IMR-90 (cell line): ENCODE measurements at places on chromosomes 12 and 14. TPM values are rescaled to one million over a fixed set of nuclear protein-coding genes. Genes with fewer than 3 reads are reported as not detected.

The HVCN1 gene
- total RNA-seq, result 1.4 and 2.0 TPM in 2 replicates

The TEX52 gene
- not detected in 2 replicates for total RNA-seq

The GPR84 gene
- not detected in 2 replicates for total RNA-seq

The GSC gene
- not detected in 2 replicates for total RNA-seq

The COX6A1 gene
- 339 and 396 TPM in 2 replicates for total RNA-seq

The LACRT gene
- not detected in 2 replicates for total RNA-seq

The GYS2 gene
- not detected in 2 replicates for total RNA-seq

The WIF1 gene
- total RNA-seq, result not detected in 2 replicates

The ALX1 gene
- not detected in 2 replicates for total RNA-seq

The AQP5 gene
- not detected in 2 replicates for total RNA-seq

The KCNMB4 gene
- 0.90 and 1.4 TPM in 2 replicates for total RNA-seq

The CLEC14A gene
- total RNA-seq, result 2.8 and 3.0 TPM in 2 replicates

The RERG gene
- not detected in 2 replicates for total RNA-seq

The CD163L1 gene
- total RNA-seq, result 1.4 and 1.6 TPM in 2 replicates

The TAS2R43 gene
- total RNA-seq, result 0.90 and 1.9 TPM in 2 replicates
